ENCODE measurements at places on chromosomes 13 and 19.

GRCh38 chr13:72383646-72384045, 343.8 kb downstream of the MZT1 start:
- DNase-seq: no peak

DNA sequence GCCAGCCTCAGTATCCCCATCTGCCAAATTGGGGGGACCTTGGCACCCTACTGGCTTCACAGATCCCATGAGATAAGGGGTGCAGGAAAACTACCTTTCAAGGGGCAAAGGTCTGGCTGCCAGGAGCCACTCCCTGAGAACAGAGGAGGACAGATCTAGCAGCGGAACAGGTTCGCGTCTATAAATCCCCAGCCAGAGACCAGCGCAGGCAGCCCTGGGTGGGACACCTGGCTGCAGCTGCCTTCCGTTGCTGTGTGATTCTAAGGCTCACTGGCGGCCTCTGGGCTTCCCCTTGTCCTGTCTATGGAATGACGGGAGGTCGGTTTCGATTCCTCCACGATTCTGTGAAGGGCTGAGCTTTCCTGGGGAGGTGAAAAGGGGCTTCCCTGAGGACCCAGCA, 7.3 kb downstream of the RELB start:
- no peak for DNase-seq

GRCh38 chr13:112969692-112970338, 801 bp downstream of the MCF2L start:
- no peak for DNase-seq

DNA sequence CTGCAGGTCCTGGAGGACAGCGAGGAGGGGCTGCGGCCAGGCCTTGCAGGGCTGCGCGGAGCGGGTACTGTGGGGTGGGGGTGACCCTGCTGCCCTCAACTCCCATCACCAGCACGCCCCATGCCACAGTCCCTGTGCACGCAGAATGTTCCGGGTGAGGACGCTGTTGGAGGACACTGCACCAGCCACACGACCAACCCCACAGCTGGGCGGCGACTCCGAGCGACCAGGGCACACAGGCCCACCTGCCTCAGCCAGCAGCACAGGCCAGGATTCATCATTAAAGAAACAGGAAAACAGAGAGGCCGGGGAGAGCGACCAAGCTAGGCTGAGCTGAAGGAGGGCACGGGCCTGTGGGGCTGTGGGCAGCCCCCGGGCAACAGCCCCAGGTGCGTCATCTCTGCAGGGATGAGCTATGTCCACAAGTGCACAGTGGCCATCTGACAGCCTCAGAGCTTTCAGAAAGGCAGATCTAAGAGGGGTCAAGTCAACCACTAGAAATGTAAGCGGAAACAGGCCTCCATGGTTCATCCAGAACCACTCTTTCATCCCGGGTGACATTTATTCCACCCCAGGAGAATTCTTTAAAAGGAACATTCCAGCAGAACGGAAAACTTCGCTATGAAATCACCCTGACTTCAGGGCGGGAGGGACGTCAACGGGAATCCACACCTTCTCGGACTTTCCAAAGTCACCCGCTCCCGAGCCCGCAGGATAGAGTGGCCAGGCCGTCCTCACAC, 1.5 kb downstream of the GAS6 start:
- DNase-seq: no peak

- DNase-seq: no peak
Measured at GRCh38 chr13:100789481-100789880, 114.9 kb upstream of the TMTC4 start.

GRCh38 chr19:13729859-13730258, 34.5 kb upstream of the MRI1 start:
- DNase-seq: no peak

DNA sequence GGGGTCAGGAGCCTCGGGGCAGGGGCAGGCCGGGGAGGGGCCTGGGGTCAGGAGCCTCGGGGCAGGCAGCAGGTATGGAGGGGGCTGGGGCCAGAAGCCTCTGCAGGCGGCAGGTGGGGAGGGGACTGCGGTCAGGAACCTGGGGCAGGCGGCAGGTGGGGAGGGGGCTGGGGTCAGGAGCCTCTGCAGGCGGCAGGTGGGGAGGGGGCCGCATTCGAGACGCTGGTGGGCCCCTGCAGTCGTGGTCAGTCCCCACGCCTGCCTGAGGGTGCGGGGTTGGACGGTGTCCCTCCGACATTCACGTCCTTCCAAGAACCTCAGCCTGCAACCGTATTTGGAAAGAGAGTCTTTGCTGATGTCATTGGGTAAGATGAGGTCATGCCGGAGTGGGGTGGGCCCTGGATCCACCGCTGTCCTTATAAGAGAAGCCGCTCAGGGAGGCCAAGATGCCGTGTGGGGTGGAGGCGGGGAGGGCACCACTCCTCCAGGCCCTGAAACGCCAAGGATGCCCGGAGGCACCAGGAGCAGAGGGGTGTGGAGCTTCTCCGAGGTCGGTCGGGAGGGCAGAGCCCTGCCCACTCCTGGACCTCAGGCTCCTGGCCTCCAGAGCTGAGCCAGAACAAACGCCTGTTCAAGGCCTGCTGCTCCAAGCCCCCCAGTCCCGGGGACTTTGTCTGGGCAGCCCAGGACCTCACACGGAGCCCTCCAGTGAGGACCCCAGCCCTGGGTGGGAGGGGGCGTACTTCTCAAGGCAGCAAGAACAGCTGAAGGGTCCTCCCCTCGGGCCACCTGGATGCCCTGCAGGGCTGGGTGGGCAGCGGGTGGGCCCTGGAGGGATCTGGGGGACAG, 30.1 kb downstream of the PIP5K1C start:
- DNase-seq: no peak

DNA sequence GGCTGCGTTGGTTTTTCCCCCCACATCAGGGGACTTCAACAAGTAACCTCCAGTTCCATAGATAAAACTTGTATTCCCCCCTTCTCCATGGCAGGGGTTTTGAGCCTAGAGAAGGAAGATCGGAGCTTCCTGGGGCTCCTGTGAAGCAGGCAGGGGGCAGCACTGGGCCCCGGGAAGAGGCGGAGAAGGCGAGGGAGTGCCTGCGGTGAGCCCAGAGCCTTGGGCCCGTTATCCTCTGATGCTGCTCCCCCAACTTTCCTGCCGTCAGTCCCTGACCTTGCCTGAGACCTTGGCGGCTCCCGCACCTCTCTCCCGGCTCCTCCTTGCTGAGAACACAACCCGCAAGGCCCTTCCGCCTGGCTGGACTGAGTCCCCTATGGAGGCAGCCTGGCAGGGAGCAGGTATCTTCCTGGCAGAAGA, 2.5 kb downstream of the LIPE start:
- no peak for DNase-seq

DNA sequence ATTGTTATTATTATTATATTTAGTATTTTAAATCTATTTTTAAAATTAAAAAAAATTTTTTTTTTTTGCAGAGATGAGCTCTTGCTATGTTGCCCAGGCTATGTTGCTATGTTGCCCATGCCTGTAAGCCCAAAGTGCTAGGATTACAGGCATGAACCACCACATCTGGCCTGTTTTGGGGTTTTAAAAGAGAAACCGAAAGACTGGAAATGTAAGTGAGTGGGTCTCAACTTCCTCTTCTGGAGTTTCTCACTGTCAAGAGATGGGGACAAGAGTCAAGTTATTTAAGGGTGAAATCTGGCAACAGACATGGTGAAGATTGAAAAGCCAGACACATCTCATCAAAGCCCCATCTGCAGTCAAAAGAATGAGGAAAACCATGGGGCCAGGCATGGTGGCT, 4.2 kb upstream of the OR7G3 start:
- DNase-seq: no peak
